ENCODE measurements at places on chromosomes 2 and 18. TPM values are rescaled to one million over a fixed set of nuclear protein-coding genes. Genes with fewer than 3 reads are reported as not detected.

Gene GRHL1
- 0.82 TPM for total RNA-seq

Gene ALK
- total RNA-seq: not detected

- ATAC-seq: no peak
These were observed 57.3 kb downstream of the ACOXL start for GRCh38 chr2:110789706-110790105.

DNA sequence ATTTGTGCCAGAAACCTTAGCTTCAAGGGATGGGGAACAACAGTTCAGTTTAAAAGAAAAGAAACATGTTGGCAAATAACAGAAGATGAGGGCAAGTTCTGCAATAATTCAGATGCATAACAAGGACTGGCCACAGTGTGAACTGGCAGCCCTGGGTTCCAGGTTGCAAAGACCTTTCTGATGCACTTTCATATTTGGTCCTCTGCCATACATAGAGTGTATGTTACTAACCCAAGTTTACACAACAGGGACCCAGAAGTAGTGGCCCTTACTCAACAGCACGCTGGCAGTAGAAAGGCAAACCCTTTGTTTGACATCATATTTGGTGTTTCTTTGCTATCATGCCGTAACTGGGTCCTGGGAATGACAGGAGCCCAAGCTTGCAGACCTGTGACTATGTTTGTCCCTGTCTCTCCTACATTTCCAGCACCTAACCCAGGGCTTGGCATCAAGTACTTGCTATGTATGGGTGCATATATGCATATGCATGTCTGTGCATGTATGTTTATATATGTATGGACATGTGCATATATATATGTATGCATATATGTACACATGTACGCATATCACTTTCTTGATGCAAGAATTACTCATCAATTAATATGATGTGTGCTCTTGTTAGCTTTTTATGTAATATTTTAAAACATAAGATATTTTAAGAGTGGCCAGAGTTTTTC is 94.3 kb downstream of the MBP start:
- ATAC-seq: no peak

DNA sequence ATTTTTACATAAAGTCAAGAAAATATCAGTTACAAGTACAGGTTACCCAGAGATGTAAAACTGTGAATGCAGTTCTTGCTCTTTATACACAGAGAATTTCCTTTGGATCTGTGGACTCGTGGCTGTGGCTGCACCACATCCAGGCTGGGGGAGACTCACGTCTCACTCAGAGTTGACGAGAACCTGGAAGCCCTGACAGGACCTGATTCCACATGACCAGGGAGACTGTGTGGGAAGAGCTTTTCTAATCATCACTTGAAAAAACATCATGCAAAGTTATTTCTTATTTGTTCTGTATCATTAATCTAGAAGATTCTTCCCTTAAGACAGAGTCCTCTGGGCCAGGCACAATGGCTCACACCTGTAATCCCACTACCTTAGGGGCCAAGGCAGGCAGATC is 1159.0 kb downstream of the RPIA start:
- ATAC-seq: no peak
